ENCODE measurements at places on chromosomes 7 and 10.

- peaks cover 16% of the 10 kb centered on the region for H3K27me3 ChIP-seq
- no peaks in the 10 kb centered on the region for H3K4me1 ChIP-seq
- no peak overlapping the region for H3K27ac ChIP-seq
- DNase-seq = no peak
Observed at GRCh38 chr7:155793720-155794119, 18.5 kb downstream of the SHH start.

DNA sequence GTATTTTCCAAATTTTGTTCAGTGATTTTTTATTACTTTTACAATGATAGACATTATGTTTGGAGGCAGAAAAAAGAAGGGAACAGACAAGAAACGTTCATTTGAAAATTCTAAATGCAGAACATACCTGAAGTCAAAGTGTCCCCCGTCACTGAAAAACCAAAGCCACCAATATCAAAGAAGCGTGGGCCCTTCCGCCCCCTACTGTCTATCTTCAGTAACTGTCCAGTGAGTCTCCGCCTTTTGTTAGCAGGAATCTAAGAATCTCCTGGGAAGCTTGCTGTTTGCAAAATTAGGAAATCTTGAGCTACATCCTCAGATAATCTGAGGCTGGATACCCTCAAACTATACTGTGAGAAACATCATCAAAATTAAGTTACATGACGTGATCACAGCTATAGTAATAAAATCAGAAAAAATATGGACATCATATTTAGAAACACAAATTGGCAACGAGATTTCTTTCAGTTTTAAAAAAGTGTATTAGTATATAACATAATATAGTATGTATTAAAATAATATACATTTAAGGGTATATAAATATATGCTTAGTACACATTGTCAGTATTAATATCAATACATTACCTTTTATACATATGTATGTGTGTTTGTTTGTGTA lies 169.3 kb upstream of the AKR1E2 start:
- no peaks in the 10 kb centered on the region for H3K4me1 ChIP-seq
- no peak overlapping the region for H3K4me3 ChIP-seq
- no peaks in the 10 kb centered on the region for H3K36me3 ChIP-seq
- H3K27me3 ChIP-seq = no peaks in the 10 kb centered on the region

GRCh38 chr10:28906011-28906411 lies 228.7 kb downstream of the BAMBI start:
- no peaks in the 10 kb centered on the region for H3K36me3 ChIP-seq
- no peak for DNase-seq
- H3K27ac ChIP-seq = no peak overlapping the region
- H3K4me1 ChIP-seq = no peaks in the 10 kb centered on the region

GRCh38 chr7:27103489-27104226 lies 1.2 kb upstream of the HOXA2 start:
- H3K27ac ChIP-seq = peak overlapping the region; percentile 94
- H3K36me3 ChIP-seq = no peaks in the 10 kb centered on the region
- peak overlapping the region; percentile 71 for H3K4me3 ChIP-seq
- no peak for DNase-seq

DNA sequence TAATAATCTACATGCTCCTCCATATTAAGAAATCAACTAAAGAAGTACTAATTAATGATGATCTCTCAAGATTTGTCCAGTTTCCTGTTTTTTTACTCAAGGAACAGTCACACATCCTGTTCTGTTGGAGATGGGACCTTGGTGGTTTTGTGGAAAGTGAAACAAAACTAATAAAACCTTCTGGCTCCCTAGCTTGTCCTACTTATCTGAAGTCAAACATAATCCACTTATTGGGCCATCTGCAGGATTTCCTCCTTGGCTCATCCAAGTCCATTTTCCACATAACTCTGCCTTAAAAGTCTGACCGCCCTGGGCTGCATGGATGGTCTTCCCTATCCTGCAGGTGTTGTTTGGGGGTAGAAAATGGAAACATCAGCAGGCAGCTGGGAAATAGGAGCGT lies 39.4 kb upstream of the TARP start:
- no peaks in the 10 kb centered on the region for H3K27me3 ChIP-seq
- H3K4me1 ChIP-seq = no peaks in the 10 kb centered on the region
- H3K36me3 ChIP-seq = no peaks in the 10 kb centered on the region
- no peak for DNase-seq

DNA sequence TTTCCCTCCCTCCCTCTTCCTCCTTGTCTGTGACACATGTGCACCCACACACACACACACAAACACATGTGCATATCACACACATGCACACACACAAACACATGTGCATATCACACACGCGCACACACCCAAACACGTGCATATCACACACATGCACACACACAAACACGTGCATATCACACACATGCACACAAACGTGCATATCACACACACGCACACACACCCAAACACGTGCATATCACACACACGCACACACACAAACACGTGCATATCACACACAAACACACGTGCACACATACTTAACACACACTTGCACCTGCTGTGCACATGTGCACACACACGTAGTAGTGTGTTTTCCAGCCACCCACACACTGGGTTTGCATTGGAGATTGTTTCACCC lies 29.4 kb upstream of the KNDC1 start:
- H3K27ac ChIP-seq = no peak overlapping the region
- H3K27me3 ChIP-seq = peaks cover 60% of the 10 kb centered on the region
- H3K4me1 ChIP-seq = no peaks in the 10 kb centered on the region
- no peaks in the 10 kb centered on the region for H3K36me3 ChIP-seq
- no peak overlapping the region for H3K4me3 ChIP-seq
- no peak for DNase-seq

DNA sequence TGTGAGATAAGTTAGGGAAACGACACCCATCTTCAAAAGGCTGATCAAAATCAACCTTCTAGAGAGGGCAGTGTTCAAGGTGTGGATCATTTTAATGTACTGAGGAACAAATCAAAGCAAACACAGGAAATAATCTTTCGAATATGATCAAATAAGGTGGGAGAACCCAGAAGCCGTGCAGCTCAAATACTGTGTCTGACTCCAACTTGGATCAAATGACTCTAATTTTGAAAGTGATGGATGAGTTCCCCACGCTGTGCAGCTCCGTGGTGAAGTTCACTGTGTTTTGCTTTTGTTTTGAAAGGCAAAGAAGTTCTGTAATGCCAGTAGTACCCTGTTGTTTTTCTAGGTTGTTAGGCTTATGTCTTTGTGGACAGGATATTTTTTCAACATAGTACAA lies 250.9 kb downstream of the SFMBT2 start:
- H3K27me3 ChIP-seq = no peaks in the 10 kb centered on the region
- no peak overlapping the region for H3K27ac ChIP-seq
- no peaks in the 10 kb centered on the region for H3K36me3 ChIP-seq
- DNase-seq = no peak
- H3K4me3 ChIP-seq = no peak overlapping the region

DNA sequence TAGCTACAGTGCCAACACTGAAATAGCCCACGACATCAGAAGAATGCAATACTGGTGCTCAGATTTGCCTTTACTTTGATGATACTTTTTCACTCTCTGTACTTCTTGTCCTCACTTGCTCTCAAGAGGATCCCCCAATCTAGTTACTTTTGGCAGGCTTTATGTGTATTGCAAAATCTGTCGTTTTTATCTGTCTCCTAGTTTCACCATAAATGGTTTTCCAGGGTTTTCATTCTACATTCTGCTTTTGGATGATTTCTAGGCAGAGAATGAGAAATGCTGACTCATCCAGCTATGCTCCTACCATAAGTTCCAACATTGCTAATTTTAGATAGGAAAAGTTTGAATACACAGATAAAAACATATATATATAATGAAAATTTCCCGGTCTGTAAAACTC lies 659.5 kb upstream of the NRG3 start:
- no peak for DNase-seq
- H3K27me3 ChIP-seq = no peaks in the 10 kb centered on the region
- H3K4me3 ChIP-seq = no peak overlapping the region
- no peak overlapping the region for H3K27ac ChIP-seq
